ENCODE measurements at places on chromosomes 16 and 17.

DNA sequence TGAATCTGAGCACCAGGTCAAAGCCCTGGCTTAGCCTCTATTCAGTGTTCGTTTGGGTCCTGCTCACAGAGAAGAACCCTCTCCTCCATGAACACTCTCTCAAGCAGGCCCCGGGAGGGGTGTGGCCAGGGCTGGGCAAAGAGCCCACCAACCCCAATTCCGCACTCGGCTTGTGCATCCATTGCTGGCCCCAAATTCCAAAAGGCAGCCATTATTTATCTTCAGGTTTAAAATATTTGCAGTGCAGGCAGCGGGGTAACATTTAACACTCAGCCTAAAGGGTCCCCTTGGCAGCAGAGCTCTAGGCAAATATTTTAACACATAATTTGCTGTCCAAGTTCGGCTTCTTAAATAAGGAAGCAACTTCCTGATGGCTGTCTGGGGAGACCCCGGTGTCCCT is 115.7 kb downstream of the ZNF423 start:
- no peaks in the 10 kb centered on the region for H3K27me3 ChIP-seq
- no peaks in the 10 kb centered on the region for H3K36me3 ChIP-seq
- H3K4me3 ChIP-seq: no peak overlapping the region
- H3K4me1 ChIP-seq: no peaks in the 10 kb centered on the region
- no peak for DNase-seq

DNA sequence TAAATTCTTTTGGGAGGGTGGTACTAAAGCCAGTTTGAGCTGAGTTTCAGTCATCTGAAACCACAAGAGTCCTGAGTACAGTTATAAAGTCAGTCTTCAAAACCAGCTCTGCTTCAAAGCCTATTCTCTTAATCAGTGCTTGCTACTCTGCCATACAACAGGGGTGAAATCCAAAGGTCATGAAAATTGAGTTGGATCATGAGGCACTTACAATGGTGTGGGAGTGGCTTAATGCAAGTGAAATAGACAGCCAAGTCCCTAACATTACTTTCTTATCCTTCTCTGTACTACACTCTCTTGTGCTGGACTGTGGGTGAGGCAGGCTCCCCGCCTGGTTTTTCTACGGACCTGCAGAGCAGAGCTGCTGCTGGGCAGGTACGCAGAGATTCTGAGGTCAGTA is 12.4 kb downstream of the CBLN1 start:
- H3K27ac ChIP-seq: no peak overlapping the region
- peaks cover 15% of the 10 kb centered on the region for H3K27me3 ChIP-seq
- H3K36me3 ChIP-seq: no peaks in the 10 kb centered on the region
- DNase-seq: no peak
- H3K4me3 ChIP-seq: no peak overlapping the region
- H3K4me1 ChIP-seq: no peaks in the 10 kb centered on the region

GRCh38 chr16:67183-67791 is 5.1 kb downstream of the RHBDF1 start:
- peaks cover 3% of the 10 kb centered on the region for H3K36me3 ChIP-seq
- H3K27me3 ChIP-seq: peaks cover 27% of the 10 kb centered on the region
- no peak overlapping the region for H3K4me3 ChIP-seq
- no peak overlapping the region for H3K27ac ChIP-seq
- H3K4me1 ChIP-seq: peaks cover 5% of the 10 kb centered on the region

DNA sequence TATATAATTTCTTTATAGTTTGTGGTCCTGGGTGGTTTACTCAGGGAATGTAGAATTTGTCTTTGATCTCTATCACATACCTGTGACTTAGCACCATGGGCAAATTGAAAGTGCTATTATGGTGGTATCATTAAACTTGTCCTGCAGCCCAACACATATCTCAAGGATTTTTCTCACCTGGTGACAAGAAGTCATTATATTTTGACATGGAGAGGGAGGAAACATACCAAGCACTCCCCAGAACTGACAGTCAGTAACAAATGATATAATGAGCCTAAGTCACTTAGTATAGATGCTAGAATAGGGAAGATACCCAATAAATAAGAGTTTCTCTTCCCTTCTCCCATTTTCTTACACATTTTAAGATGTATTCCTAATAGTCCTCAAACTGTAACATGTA is 805.5 kb upstream of the KIF2B start:
- H3K27ac ChIP-seq: no peak overlapping the region
- H3K27me3 ChIP-seq: no peaks in the 10 kb centered on the region
- no peak for DNase-seq
- no peaks in the 10 kb centered on the region for H3K36me3 ChIP-seq
- H3K4me1 ChIP-seq: no peaks in the 10 kb centered on the region

GRCh38 chr17:4827399-4827798 is 5.7 kb upstream of the MINK1 start:
- no peak overlapping the region for H3K4me3 ChIP-seq
- no peak overlapping the region for H3K27ac ChIP-seq
- DNase-seq: no peak
- H3K36me3 ChIP-seq: peaks cover 3% of the 10 kb centered on the region
- H3K27me3 ChIP-seq: peaks cover 6% of the 10 kb centered on the region
- no peaks in the 10 kb centered on the region for H3K4me1 ChIP-seq

GRCh38 chr16:10103118-10103517 is 79.1 kb downstream of the GRIN2A start:
- H3K36me3 ChIP-seq: no peaks in the 10 kb centered on the region
- H3K27me3 ChIP-seq: peaks cover 6% of the 10 kb centered on the region
- no peak overlapping the region for H3K27ac ChIP-seq
- DNase-seq: no peak
- no peak overlapping the region for H3K4me3 ChIP-seq

DNA sequence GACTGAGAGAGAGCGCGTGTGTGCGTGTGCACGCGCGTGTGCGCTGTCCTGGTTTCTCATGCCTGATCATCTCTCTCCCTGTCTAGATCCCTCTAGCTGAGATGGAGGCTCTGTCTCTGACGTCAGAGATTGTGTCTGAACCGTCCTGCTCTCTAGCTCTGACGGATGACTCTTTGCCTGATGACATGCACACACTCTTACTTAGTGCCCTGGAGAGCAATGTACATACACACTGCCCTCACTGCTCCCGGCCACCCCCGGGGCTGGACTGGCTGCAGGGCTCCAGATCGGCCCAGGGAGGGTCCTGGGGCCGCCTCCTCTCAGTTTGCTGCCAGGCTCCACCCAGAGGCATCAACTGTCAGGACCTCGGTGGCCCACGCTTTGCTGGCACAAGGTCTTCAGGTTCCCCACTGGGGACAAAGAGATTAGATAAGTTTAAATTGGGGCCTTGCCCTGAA is 13.1 kb upstream of the ABCC3 start:
- DNase-seq: no peak
- H3K27ac ChIP-seq: no peak overlapping the region
- no peaks in the 10 kb centered on the region for H3K36me3 ChIP-seq

GRCh38 chr16:51854401-51854951 is 692.5 kb downstream of the TOX3 start:
- H3K4me3 ChIP-seq: no peak overlapping the region
- H3K4me1 ChIP-seq: no peaks in the 10 kb centered on the region
- DNase-seq: no peak
- no peaks in the 10 kb centered on the region for H3K27me3 ChIP-seq
- no peak overlapping the region for H3K27ac ChIP-seq

DNA sequence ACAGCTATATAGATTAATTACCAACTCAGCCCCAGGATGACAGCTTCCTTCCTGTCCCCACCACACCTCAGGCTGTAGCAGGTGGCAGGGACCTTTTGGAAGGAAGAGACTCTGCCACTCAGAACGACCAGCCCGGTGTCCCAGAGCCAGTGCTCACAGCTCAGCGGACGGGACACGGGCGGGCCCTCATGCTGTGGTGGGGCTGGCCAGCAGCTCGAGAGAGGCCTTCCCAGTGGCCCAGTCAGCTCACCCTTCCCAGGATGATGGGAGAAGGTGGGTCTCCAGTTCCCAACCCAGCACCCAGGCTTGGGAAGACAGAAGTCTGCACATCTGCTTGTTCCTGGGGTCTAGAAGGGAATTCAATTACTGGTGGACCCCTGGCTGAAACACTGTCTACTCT is 10.5 kb downstream of the NUDT16L1 start:
- no peak for DNase-seq
- H3K27me3 ChIP-seq: no peaks in the 10 kb centered on the region
- H3K27ac ChIP-seq: no peak overlapping the region
- H3K4me3 ChIP-seq: no peak overlapping the region
- H3K4me1 ChIP-seq: no peaks in the 10 kb centered on the region

GRCh38 chr17:27237890-27238289 is 56.0 kb upstream of the WSB1 start:
- H3K36me3 ChIP-seq: peaks cover 3% of the 10 kb centered on the region
- H3K27ac ChIP-seq: no peak overlapping the region
- no peak overlapping the region for H3K4me3 ChIP-seq

DNA sequence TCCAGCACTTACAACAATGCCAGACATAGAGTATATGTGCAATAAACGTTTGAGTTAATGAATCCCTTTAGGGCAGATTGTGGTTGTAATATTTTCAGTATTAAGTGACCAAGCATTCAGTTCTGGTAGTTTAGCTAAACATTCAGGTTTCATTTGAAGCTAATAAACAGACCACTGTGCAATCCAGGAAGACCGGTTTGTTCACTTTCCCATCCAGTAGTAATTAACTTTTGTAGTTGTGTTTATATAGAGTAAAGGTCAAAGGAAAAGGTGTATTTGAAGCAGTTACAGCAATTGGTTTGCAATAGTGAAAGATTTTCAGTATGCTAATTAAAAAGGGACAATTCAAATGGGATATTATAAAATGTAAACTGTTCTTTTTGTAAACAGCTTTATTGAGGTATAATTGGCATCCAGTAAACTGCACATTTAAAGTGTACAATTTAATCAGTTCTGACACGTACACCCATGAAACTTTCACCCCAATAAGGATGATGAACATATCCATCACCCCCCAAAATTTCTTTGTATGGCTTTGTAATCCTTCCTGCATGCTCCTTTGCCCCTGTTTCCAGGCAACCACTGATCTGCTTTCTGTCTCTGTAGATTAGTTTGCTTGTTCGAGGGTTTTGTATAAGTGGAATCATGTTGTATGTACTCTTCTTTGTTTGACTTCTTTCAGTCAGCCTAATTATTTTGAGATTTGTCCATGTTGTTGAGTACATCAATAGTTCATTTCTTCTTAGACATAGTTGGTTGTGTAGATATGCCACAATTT is 26.3 kb downstream of the MRTFB start:
- DNase-seq: no peak
- H3K27ac ChIP-seq: no peak overlapping the region
- H3K36me3 ChIP-seq: peaks cover 4% of the 10 kb centered on the region
- H3K4me3 ChIP-seq: no peak overlapping the region
- H3K4me1 ChIP-seq: peaks cover 11% of the 10 kb centered on the region

- H3K4me3 ChIP-seq: no peak overlapping the region
- H3K27ac ChIP-seq: no peak overlapping the region
- H3K27me3 ChIP-seq: no peaks in the 10 kb centered on the region
- peaks cover 8% of the 10 kb centered on the region for H3K36me3 ChIP-seq
- H3K4me1 ChIP-seq: no peaks in the 10 kb centered on the region
Observed at GRCh38 chr17:37160944-37161343, 212.2 kb downstream of the AATF start.
